ENCODE measurements at places on chromosomes 2 and 18. TPM values are rescaled to one million over a fixed set of nuclear protein-coding genes. Genes with fewer than 3 reads are reported as not detected.

GRCh38 chr2:43676322-43677050, at the start of gene C1GALT1C1L:
Gene C1GALT1C1L (minus strand): TSS chr2:43676429. CDS start chr2:43676322, 107 bp downstream.
- peak; percentile 32 for DNase-seq

GRCh38 chr2:109387778-109388469, 225.8 kb downstream of the SEPTIN10 start:
- no peak for DNase-seq

DNA sequence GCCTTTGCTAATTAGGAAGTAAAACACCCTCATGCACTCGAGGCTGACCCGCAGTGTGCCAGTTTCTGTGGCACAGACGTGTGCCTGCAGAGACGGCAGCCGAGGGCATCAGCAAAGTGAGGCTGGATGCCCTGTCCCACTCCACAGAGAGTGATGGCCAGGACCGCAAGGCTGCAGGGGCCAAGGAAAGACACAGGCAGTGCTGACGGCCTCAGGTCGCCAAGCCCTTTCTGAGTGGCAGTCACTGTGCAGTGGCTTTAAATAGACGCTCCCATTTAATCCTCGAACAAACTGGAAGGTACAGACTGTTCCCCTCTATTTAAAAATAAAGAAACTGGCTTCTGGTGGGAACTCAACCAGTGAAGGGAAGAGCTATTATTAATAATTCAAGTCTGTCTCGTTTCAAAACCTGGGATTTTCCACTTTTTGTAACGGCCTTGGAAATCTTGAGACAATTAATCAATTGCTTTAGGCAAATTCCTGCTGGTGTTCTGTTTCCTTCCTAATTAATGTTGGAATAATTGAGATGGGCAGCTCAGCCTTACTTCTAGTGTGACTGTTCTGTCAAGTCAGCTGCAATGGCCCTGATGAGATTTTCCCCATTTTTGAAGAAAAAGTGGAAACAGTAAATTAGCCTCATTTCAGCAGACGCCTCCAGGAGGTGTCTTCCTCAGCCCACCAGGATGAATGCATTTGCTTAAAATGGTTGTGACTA, 644.6 kb upstream of the RAB6C start:
- DNase-seq: no peak

DNA sequence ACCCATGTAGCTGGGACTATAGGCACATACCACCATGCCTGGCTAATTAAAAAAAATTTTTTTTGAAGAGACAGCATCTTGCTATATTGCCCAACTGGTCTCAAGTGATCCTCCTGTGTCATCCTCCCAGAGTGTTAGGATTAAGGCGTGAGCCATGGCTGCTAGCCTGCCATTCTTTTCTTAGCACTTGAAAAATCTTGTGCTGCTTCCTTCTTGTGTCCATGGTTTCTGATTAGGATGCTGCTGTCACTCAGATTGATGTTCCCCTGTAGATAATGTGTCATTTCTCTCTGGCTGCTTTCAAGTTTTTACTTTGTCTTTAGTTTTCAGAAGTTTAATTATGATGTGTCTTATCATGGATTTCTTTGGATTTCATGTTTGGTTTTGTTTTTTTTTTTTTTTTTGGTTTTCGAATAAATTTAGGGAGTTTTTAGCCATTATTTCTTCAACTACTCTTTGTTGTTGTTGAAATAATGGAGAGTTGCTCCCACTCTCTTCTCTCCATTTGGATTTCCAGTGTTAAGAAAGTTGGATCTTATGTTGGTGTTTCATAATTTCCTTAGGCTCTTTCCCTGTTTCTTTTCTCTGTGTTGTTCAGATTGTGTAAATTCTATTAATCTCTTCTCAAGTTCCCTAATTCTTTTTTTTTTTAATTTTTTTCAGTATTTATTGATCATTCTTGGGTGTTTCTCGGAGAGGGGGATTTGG, 2.5 kb downstream of the ATP9B start:
- DNase-seq: no peak

GRCh38 chr2:229660951-229661350, 53.4 kb downstream of the DNER start:
- no peak for DNase-seq

DNA sequence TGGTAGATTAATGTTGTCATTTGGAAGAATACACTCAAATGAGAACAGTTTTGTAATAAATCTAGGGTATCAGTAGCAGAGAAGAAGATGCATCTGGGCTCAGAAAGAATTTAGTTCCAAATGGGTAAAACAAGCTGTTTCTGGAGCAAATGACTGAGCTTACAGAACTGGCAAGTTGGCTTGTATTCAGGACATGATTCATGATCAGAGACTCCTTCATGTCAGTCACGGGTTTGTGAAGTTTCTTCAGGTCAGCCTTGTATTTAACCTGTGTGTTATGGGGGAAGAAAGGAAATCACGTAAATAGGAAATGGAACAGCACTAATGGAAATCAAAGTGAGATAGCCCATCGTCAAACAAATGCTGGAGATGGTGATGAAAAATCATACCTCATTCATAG, 109.1 kb downstream of the RIF1 start:
- DNase-seq: no peak

GRCh38 chr2:2689306-2689705, 358.2 kb upstream of the MYT1L start:
- no peak for DNase-seq

- no peak for DNase-seq
Observed at GRCh38 chr2:221494556-221494955, 77.5 kb downstream of the EPHA4 start.

- DNase-seq: no peak
Observed at GRCh38 chr2:236334122-236334876, 70.1 kb upstream of the ASB18 start.

DNA sequence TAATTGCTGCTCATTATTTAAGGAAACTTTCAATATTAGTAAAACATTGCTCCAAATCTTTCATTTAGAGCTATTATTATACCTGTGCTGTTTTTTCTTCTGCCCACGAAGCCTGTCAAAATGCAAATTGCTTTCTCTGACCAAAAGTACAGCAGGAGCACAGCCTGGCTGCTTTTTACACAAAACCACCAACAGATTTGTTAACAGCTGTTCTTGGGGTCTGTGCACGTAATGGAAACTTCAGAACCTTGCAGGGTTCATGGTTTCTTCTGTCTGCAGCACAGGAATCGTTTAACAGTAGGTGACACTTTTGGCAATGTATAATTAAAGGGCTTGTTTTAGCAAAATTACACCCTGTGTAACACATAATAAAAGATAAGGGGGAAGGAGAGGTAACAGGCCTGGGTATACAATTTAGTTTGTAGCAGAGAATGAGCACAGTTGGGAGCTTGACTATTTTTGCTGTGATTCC, 447.3 kb downstream of the KCNJ3 start:
- no peak for DNase-seq

Gene TEKT4
- total RNA-seq: not detected

GRCh38 chr2:67888351-67889005, 174.3 kb downstream of the C1D start:
- no peak for DNase-seq

GRCh38 chr2:211545582-211545981, 989.2 kb downstream of the CPS1 start:
- no peak for DNase-seq

Gene LRRC30
- total RNA-seq: not detected

- DNase-seq: no peak
Observed at GRCh38 chr2:112910865-112911264, at the start of gene IL37. Gene IL37 (plus strand): TSS chr2:112911165. CDS start chr2:112913013, 1,848 bp downstream.

- no peak for DNase-seq
Observed at GRCh38 chr2:233487748-233488345, 78.7 kb downstream of the USP40 start.

DNA sequence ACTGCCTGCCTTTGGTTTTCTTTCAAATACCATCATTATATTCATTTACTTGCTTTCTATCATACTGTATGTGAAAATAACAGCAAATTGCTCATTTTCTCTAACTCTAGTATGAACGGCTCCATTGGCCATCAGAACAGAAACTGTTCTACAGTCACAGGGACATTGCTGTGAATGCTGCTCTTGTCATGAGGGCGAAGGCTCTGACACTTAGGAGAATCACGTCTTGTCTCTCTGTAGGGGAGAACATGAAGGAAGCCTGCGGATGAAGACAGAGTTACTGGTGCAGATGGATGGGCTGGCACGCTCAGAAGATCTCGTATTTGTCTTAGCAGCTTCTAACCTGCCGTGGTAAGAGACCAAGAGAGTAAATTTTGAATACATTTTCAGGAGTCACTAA, 41.7 kb upstream of the ELOA2 start:
- DNase-seq: no peak

Gene TMEM150A
- 26.3 TPM for total RNA-seq

Gene ICOS
- 2.1 TPM for total RNA-seq

Gene BOLL
- not detected for total RNA-seq

Gene OTX1
- total RNA-seq: 1.2 TPM

DNA sequence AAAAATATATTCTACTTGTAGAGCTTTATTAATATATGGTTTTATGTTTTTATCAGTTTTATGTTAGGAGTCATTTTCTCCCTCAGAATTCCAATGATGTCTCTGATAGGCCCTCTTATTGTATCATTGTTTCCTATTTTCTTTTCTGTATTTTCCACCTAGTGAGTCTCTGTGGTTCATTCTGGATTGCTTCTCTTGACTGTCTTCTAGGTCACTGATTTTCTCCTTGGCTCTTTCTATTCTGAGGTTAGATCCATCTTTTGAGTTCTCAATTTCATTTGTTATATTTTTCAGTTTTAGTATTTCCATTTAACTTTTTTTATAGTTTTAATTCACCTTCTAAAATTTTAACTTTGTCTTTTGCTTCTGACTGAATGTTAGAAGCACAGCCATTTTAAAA, 37.6 kb downstream of the EIF5B start:
- DNase-seq: no peak

DNA sequence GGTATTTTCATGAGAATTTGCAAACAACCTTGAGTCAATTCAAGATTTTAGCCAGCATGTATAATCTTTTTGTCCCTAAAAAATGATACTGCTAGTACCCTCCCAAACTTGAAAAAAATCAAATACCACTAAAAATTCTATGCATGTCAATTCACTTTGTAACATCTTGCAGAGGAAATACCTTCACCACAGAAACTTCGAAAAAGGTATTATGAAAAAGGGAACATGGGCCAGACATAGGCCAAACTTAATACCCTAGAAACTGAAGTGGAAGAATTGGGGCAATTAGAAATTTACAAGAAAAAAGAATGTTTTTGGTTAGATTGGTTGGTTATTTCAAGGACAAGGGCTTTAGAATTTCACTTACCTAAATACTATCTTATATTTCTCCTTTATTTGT, 48.5 kb downstream of the PAX3 start:
- no peak for DNase-seq

DNA sequence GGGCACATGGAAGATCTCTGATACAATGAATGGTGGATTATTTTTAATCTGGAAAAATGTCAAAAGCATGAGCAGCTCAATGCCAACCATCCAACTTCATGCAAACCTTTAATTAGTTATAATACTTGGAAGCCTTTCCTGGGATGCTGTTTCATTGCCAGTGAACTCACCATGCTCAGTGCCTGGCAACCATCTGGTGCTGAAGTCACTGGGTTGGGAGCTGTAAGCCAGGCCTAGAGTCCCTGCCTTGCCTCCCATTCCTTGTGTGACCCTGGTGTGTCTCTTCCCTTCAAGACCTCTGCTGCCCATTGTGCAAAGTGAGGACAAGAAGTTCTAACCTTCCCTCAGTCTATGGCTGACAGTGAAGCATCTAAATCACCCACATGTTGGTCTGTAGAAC, 458.7 kb downstream of the RNF144A start:
- no peak for DNase-seq

DNA sequence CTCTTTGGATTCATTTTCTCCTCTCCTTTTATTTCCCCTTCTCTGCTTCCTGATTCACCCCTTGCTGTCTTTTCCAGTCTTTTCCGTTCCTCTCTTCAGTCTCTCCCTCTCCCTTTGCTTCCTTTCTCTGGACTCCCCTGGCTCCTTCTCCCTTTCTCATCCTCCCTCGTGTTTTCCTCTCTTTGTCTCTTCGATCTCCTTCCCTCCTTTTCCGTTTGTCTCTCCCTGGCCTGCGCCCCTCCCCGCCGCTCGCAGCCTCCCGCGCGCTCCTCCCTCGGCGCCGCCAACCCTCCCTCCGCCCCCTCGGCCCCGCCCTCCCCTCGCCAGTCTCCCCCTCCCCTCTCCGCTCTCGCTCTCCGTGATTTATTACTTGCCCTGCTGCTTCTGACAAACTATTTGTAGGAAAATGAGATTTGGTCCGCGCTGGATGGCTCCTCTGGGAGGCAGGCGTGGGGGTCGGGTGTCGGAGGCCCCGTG, 46.0 kb upstream of the PAX8 start:
- DNase-seq: peak; percentile 40

DNA sequence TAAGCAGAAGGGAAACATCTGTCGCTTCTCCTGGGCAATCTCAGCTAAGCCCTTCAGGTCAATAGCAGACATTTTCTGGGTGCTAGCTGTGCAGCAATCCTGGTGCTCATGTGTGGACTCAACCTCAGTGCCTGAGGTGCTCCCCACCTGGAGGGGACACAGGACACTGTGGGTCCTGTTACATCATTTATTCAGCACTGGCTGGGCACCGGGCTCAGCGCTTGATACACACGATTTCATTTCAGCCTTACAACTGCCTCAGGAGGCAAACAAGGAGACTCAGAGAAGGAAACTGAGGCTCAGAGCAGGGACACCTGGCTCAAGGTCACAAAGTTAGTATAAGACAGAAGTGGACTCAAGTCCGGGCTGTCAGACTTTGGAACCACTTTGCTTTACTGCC, 46.7 kb downstream of the MARCO start:
- DNase-seq: no peak

GRCh38 chr2:36214691-36215090, 140.9 kb upstream of the CRIM1 start:
- no peak for DNase-seq

DNA sequence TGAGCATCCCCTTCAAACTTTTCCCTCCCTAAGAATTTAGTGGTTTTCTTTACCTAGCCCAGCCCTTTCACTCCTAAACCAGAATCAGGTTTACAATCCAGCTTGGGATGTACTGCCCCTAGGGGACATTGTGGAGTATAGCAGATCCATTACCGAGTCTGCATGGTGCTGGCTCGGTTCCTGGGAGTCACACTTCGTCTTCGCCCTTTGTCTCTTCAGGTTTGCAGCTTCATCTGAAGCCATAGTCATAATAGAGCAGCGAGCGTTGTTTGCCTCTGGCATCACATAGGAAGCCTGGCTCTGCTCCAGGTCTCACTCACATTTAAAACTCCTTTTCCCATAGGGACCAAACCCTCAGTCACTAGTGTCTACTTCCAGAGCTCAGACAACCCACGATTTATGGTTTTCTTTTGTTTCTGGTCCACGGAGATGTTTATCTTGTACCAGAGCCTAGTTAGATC, 16.8 kb upstream of the LYPD6 start:
- DNase-seq: peak; percentile 64

- peak; percentile 47 for DNase-seq
Observed at GRCh38 chr2:189685540-189686229, 11.2 kb downstream of the ANKAR start.

Gene TCF23
- not detected for total RNA-seq

Gene WDSUB1
- total RNA-seq: 19.6 TPM

GRCh38 chr2:210955591-210955990, 399.2 kb downstream of the CPS1 start:
- DNase-seq: no peak

Measured in SK-MEL-5 (cell line).